AG09319 (cell line): ENCODE measurements at places on chromosomes 1 and 21.
A peak's percentile ranks its signal among the peaks of the same experiment; 100 is the strongest.

DNA sequence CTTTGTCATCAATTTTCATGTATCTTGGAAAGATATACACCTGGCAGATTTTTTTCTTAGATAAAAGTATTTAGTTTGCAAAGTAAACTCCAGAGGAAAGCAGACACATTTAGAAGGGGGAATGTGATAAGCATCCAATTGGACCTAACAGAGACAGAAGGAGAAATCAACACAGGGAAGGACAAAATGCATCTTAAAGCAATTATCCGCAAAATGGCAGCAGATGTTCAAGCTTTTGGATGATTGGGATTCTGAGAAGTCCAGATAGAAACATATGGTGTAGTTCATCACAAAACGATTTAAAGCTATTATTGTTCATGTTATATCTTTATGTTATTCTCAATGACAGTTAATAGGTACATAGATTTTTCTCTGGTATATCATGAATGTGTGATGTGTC is 1153.1 kb upstream of the B3GALT2 start:
- DNase-seq: no peak

DNA sequence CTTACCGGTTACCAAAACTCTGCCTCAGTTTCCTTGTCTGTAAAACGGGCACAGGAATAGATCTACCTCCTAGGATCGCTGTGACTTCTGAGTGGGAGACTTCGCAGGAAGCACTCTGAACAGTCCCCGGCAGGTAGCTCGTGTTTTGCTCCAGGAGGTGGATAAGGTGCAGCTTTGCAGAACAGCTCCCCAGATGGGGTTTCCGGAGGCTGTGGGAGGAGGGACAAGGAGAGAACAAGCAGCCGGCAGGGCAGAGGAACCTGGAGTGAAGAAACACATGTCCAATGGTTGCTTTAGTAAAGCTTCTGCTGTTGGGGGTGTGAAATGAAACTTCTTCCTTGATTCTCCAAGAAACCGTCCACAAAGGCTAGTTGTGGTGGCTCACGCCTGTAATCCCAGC is 95.5 kb upstream of the TARDBP start:
- no peak for DNase-seq

- no peak for DNase-seq
These were observed 25.5 kb downstream of the SPAG17 start for GRCh38 chr1:118159569-118159968.

- peak; percentile 46 for DNase-seq
These were observed 49.7 kb downstream of the MDM4 start for GRCh38 chr1:204565617-204566582.

DNA sequence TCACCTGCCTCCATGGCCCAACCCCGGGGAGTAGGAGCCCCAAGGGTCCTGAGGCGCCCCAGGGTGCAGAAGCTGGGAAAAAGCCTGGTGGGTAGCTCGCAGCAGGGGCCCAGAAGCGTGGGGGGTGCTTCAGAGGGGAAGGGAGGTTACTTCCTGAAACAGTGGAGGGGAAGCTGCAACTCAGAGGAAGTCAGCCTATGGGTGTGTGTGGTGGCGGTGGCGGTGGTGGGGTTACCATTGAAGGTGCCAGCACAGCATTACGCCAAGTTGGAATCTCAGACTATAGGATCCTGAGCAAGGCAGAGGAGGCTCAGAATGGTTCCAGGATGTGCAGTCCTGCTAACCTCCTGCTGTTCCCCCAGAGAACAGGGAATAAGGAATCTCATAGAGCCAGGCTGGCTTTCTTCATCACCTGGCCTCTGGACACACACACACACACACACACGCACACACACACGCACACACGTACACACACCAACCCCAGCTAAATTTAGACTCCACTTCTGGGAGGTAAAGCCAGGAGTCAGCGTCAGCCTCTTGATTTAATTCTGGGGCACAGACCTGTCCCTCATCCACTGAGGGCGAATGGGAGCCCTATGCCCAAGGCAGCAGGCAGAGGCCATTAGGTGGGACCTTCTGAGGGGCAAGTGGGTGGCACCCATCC is 1.3 kb downstream of the DENND4B start:
- no peak for DNase-seq

DNA sequence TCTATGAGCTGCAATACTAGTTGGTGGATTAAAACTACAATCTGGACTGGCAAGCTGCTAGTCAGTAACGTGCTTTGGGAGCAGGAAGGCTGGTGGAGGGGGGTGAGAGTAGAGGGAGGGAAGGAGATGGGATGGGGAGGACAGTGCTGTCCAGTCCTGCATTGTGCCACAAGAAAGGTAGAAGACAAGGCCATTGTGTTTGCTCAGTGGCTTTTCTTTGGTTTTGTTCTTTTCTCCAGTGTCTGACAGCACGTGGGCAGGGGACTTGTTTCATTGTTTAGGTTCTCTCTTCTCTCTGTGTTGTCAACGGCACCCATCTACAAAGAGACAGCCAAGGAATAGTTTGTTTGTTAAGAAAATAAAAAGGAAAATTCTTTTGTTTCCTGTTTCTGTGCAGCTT is 362.8 kb upstream of the PLXNA2 start:
- DNase-seq: no peak

GRCh38 chr1:101241485-101242225 is 4.8 kb downstream of the S1PR1 start:
- DNase-seq: no peak

- peak; percentile 62 for DNase-seq
These were observed 484 bp upstream of the RHOC start for GRCh38 chr1:112707221-112708001.

DNA sequence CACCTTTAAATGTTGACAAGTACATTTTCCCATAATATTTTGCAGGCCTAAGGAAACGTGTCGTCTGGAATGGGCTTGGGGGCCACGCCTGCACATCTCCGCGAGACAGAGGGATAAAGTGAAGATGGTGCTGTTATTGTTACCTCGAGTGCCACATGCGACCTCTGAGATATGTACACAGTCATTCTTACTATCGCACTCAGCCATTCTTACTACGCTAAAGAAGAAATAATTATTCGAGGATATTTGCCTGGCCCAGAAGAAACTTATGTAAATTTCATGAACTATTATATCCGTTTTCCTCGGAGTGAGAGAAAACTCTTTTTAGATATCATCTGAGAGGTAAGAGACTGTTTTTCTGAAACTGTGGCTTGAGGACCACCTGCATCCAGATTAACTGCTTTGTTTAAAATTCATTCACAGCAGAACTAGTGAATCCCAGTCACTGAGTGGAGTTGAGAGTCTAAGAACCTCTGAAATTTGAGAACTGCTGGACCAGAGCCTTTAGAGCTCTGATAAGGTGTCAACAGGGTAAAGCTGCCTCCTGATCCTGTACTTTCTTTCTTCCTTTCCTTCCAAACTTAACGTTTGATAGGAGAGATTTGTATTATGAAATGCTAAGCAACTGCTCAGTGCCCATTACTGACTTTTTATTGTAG is 811 bp downstream of the EXO1 start:
- no peak for DNase-seq

GRCh38 chr1:244901400-244902015 is 37.2 kb upstream of the HNRNPU start:
- no peak for DNase-seq

- no peak for DNase-seq
These were observed 1.6 kb downstream of the TADA1 start for GRCh38 chr1:166874464-166874863.

DNA sequence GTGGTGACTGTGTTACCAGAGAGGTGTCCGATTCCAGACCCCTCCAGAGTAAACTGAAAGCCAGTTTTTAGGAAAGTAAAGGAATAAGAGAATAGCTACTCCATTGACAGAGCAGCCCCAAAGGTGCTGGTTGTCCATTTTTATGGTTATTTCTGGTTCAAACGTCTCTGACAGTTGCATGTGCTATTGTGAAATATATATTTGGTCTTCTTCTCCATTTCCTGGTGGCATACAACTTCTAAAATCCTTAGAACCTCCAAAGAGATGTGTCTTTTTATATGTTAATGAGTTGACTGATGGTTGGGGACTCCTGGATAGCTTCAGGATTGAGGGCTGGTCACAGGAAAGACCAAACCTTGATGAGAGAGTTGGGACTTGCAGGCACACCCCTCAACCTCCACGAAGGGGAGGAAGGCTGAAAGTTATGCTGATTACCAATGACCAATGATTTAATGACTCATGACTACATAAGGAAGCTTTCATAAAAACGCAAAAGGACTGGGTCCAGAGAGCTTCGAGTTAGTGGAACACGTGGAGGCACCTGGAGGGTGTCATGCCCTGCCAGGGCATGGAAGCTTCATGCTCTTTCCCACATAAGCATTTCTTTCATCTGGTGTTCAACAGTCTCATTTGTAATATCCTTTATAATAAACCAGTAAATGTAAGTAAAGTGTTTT is 100.7 kb downstream of the SLC16A1 start:
- DNase-seq: no peak

DNA sequence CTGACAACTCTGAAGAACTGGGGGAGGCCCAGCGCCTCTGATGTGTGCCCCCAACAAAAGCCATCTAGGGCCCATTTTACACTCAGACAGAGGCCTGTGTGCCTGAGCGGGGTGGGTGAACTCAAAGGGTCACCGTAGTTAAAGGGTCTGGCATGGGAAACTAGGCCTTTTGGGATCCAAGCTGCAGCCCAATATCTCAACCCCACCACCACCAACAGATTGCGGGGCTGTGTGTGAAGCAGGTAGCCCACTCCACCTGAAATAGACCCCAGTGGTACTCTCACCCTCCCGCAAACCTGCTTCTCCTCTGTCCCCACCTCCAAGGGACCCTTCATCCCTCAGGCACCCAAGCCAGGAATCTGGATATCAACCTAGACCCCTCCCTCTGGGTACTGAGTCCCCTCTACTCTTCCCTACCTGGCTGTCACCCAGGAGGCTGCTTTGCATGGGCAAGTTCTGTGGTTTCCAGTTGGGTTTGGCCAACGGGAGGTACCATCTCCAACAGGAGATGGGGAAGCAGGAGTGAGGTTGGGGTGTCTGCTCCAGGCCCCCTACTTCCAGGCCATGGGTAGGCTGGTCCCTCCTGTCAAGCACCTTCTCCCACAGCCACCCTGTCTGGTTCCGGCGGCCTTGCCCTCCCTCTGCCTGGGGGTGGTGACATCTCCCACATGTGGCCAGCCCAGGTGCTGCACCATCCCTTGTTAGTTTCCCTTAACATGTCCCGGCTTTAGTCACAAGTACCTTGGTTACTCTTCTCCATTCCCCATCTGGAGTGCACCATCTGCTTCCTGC is 35.2 kb upstream of the LRP8 start:
- no peak for DNase-seq

DNA sequence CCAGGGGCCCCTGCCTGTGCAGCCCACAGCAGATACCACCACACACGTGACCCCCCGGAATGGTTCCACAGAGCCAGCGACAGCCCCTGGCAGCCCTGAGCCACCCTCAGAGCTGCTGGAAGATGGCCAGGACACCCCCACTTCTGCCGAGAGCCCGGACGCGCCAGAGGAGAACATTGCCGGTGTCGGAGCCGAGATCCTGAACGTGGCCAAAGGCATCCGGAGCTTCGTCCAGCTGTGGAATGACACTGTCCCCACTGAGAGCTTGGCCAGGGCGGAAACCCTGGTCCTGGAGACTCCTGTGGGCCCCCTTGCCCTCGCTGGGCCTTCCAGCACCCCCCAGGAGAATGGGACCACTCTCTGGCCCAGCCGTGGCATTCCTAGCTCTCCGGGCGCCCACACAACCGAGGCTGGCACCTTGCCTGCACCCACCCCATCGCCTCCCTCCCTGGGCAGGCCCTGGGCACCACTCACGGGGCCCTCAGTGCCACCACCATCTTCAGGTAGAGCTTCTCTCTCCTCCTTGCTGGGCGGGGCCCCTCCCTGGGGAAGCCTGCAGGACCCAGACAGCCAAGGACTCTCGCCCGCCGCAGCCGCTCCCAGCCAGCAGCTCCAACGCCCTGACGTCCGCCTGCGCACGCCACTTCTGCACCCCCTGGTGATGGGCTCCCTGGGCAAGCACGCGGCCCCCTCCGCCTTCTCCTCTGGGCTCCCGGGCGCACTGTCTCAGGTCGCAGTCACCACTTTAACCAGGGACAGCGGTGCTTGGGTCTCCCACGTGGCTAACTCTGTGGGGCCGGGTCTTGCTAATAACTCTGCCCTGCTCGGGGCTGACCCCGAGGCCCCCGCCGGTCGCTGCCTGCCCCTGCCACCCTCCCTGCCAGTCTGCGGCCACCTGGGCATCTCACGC is 51.0 kb downstream of the COL18A1 start:
- no peak for DNase-seq

- no peak for DNase-seq
These were observed 74.1 kb upstream of the CNIH3 start for GRCh38 chr1:224541901-224542630.

- DNase-seq: no peak
These were observed 140.6 kb downstream of the SYF2 start for GRCh38 chr1:25091658-25092057.
